Urothelium cell line (cell line): ENCODE measurements at places on chromosomes 4 and X.

DNA sequence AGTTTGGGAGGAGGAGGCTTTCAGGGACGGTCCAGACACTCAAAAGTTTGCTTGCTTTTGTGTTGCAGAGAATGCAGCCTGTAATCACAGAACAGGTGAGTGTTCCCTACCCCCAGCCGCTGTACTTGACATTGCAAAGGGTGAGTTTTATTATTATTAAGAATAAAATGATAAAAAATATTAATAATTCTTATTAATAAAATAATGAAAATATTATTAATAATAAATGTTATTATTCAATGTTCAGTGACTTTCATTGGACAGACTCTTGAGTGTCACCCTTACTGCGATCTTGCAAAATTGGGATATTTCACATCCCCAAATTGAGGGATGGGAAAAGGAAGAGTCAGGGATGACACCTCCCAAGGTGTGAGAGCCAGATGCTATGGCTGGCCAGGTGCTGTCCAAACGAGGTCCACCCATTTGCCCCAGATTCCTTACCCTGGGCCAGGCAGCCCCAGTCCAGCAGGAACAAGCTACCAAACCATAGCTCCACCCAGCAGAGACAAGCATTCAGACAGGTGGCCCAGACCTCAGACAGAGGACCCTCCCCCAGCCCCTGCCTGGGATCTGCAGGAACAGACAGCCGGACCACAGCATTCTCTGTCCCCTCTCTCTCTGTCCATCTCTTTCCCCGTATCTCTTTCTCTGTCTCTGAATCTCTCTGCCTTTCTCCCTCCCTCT is 22.4 kb downstream of the IL3RA start:
- no peak for DNase-seq

GRCh38 chrX:124212622-124213021 is 119.8 kb upstream of the TEX13D start:
- no peak for DNase-seq

DNA sequence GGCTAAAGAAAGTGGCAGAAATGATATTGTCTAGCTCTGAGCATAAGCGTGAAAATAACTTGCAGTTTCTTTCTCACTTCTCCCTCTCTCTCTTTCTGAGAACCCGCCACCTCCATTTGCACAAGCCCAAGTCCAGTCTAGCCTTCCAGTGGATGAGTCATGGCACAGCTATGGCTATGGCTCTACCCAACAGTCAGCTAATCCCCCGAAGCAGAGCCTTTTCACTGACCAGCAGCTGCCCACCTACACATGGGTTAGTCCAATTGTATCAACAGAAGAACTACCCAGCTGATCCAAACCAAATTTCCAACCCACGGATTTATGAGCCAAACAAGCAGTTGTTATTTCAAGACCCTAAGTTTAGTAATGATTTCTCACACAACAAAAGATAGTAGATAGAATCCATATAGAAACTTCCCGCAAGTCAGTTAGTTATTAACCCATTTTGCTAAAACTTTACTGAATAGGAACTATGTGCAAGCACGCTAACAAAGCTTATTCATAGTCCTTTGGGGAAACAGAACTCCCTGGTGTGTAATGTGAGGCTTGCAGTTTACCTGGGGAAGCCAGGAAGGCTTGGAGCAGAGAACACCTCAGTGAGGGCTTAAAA is 282.3 kb downstream of the INPP4B start:
- peak; percentile 23 for DNase-seq

- DNase-seq = no peak
Measured at GRCh38 chr4:33126002-33126401, 2405.8 kb downstream of the PCDH7 start.

- no peak for DNase-seq
Measured at GRCh38 chrX:151181088-151181487, 4.7 kb downstream of the GPR50 start.

- no peak for DNase-seq
Measured at GRCh38 chr4:158261480-158261879, 51.2 kb downstream of the TMEM144 start.

DNA sequence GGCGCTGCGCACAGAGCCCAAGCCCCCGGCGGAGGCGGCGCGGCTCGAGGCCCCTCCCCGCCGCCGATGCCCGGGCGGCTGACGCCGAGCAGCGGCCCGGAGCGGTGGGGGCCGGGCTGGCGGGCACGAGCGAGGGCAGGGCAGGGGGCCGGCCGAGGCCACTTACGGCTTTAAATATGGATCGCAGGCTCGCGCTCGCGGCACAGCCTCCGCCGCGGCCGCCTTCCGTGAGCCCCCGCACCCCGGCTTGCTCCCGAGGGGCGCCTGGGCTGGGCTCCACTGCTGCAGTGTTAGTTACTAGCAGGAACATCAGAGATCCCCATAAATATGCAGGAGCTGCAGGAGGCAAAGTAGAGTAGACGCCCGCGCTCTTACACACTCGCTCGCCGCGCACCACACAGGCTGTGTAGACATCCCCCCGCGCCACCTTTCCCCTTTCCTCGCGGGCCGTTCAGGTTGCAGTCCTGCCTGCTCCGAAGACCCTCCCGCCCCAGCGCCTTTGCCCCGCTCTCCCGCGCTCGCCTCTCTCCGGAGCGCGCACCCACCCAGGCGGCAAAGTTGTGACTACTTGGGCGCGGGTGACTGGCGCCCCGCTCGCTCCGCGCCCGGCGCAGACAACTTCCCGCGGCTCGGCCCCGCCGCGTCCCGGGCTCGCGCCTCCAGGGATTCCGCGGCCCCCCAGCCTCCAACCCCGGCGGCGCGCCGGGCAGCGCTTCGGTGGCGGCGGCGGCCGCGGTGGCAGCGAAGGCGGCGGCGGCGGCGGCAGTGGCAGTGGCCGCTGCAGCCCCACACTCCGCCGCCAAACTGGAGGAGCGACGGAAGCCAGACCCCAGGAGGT is 152.0 kb upstream of the SLC4A4 start:
- peak; percentile 91 for DNase-seq

GRCh38 chr4:114466299-114466698 is 132.3 kb upstream of the UGT8 start:
- DNase-seq = no peak

DNA sequence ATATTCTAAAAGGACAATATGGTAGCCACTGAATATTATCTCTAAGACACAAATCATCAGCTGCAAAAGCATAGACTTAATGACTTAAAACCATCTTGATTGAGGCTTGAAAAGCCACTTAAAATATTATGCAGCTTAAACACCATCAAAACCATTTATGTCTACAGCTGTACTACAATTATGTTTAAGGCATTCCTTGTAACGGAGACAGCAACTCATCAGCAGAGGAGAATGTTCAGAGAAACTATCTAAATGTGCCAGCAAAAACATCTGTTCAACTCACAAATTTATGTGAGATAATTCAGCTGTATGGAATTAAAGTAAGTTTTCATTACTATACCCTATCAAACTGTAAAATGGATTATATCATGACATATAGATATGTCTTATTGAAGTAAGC is 147.9 kb upstream of the CTSO start:
- DNase-seq = no peak

DNA sequence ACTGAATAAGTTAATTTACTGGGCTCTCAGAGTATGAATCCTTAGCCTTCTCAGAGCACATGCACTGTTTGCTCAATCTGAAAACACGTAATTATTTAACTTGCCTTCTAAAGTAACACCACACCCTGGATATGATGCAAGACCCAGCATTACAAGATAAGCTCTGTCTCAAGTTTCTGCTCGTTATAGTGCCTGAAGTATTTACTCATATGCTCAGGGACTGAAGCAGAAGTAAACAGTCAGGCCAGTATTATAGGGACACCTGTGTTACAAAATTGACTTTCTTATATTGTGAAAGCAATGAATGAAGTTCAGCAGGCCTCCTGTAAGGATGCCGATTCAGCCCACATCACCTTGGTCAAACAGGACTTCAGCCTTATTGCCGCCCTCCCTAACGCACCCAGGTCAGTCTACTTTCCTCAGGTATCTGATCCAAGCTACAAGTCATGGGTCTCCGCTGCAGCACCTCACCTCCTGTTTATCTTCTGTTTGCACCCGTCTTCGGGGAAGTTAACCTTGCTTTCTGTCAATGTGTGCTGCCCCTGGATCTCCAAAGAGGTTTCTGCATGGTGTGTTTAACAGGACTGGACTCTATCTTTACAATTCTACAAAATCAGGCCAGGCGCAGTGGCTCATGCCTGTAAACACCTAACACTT is 42.8 kb upstream of the KLF3 start:
- DNase-seq = no peak

DNA sequence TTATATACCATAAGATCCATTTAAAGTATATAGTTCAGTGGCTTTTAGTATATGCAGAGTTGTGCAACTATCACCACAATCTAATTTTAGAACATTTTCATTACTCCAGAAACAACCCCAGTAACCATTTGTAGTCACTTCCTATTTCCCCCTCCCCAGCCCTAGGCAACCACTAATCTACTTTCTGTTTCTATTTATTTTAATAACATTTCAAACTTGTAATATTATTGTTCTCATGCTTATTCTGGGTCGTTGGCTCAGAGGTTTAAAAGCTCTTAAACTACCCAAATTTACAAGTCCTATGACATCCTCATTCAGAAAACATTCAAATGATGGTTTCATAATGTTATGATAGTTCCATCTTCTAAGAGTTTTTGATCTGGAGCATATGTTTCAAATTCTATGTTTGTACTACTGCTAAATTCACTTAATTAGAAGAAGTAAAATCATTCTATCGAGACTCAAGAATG is 18.4 kb downstream of the XIAP start:
- no peak for DNase-seq

DNA sequence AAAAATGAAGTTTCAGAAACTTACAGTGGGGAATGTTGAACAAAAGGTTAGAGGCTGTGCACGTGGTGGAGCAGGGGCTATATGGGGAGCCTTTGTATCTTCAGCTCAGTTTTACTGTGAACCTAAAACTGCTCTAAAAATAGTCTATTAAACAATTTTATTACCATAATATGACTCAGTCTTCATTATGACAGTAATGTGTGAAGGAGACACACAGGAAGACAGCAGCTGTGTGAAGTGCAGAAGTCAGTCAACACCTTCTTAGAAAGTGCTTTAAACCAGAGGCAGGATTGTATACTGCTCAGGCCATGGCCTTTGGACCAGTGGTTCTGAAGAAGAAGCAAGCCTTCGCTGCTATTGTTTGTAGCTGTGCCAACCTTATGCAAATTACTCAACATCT is 89.7 kb downstream of the ARHGAP10 start:
- DNase-seq = no peak

DNA sequence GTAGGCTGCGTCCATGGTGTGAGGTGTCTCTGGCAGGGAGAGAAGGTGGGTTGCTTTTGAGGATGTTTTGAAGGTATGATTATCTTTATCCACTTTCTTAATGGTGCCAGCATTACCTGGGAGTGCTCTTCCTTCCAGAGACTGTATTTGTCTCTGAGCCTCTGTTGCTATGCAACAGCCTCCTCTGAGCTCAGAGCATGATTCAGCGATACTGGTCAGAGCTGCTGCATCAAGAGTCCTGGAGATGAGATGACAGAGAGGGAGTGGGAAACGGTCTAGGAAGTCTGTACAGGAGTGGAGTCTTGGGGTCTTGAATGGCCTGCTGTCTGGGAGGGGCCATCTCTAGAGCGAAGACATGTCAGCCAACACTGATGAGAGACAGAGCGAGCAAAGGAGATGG is 104.4 kb upstream of the RAB40AL start:
- DNase-seq = peak; percentile 46

DNA sequence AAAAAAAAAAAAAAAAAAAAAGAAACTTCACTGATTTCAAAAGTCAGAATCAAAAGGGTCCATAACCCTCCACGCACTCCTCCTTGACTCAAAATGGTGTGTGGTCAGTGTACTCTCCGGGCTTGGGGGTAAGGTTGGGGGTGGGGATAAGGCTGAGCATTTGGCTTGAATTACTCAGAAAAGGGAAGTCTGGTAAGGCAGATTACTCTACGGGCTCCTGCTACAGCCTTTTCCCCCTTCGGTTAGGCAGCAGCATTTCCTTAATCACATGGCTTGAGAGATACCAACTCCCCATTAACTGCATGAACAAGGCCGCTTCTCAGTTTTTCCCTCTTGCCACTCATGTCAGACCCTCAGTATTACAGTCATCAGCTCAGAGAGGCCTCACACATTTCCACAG is 135.4 kb upstream of the DUSP21 start:
- DNase-seq = no peak

DNA sequence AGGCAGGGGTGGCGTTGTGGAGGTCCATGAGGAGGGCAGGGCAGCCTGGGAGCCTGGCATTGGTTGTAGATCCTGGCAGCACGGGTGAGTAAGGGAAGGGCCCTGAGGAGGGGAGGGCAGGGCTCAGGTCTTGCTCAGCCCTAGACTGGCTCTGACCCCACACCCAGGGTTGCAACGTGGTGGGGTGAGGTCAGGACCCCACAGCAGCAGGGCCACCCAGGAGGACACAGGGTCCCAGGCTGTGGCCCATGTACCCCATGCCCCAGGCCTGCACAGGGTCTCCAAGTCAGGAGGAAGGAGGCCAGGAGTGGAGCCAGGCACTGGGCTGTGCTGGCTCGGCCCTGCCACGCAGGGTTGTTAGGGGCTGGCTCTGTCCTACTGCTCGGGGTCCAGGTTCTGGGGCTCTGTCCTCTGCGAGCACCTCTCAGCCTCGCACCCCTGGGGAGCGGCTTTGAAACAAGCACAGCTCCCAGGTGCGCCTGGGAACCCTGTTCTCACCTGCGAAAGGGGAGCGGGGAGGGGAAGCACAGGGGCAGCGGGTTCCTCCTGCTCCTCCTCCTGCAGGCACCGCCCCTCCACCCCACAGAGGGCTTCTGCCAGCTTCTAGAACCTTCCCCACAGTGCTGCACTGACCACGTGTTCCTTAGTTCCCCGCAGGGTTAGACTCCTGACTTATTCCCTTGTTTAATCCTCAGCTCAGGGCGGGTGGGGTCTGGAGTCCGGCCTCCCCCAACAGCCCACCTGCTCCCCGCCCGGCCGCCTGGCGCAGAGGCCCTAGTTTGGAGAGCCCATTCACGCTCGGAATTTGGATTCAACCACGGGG is 20.4 kb downstream of the MSANTD1 start:
- DNase-seq = no peak

GRCh38 chr4:3601992-3602391 is 69.8 kb upstream of the LRPAP1 start:
- no peak for DNase-seq

- DNase-seq = no peak
Measured at GRCh38 chrX:48831909-48832291, 3.5 kb downstream of the PCSK1N start.

DNA sequence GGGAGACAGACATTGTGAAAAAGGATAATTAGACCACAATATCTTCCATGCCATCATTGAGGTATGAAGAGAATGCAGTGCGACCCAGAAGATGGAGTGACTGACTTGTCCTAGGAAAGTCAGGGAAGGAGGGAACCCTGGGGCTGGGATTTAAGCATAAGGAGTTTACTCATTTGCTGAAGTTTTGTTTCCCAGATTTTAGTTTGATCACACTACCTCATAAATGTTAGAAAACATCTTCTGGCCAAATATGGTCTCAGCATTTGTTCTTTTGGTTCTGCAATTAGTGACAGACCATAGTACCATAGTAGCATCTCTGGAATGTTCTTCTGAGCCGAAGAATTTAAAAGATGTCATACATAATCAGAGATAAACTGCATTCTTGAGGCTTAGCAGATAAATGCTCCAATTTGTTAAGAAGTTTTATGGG is 96.5 kb upstream of the PGRMC2 start:
- no peak for DNase-seq

- no peak for DNase-seq
Measured at GRCh38 chrX:74419864-74420195, 1.5 kb upstream of the SLC16A2 start.

- no peak for DNase-seq
Measured at GRCh38 chrX:19728915-19729314, 158.5 kb downstream of the SH3KBP1 start.

- no peak for DNase-seq
Measured at GRCh38 chrX:16671005-16671404, 21.0 kb downstream of the S100G start.

- DNase-seq = no peak
Measured at GRCh38 chr4:85637778-85638177, 162.8 kb downstream of the ARHGAP24 start.
